A673 (cell line): ENCODE measurements at places on chromosomes 7 and 10. TPM values are rescaled to one million over a fixed set of nuclear protein-coding genes. Genes with fewer than 3 reads are reported as not detected.

GRCh38 chr7:30977896-30978564, 14.3 kb downstream of the GHRHR start:
- DNase-seq = no peak

GRCh38 chr7:132055336-132056120, 499.1 kb upstream of the PODXL start:
- no peak for DNase-seq

The ADARB2 gene
- total RNA-seq = 0.17 TPM in 1 of 2 replicates, not detected in the other

The NRG3 gene
- total RNA-seq = not detected in 2 replicates

The CDHR1 gene
- total RNA-seq = 0.20 TPM in 1 of 2 replicates, not detected in the other
